ENCODE measurements at places on chromosomes 7 and 10. TPM values are rescaled to one million over a fixed set of nuclear protein-coding genes. Genes with fewer than 3 reads are reported as not detected.

STAG3 gene
- total RNA-seq, result 2.5 TPM

ZP3 gene
- total RNA-seq, result not detected

FAM131B gene
- 7.4 TPM for total RNA-seq

CDH23 gene
- 7.1 TPM for total RNA-seq

KLHDC10 gene
- total RNA-seq, result 58.5 TPM

C10orf67 gene
- not detected for total RNA-seq

UPF2 gene
- 35.7 TPM for total RNA-seq

OR13A1 gene
- total RNA-seq, result not detected
